ENCODE measurements at places on chromosomes 1 and 21.

DNA sequence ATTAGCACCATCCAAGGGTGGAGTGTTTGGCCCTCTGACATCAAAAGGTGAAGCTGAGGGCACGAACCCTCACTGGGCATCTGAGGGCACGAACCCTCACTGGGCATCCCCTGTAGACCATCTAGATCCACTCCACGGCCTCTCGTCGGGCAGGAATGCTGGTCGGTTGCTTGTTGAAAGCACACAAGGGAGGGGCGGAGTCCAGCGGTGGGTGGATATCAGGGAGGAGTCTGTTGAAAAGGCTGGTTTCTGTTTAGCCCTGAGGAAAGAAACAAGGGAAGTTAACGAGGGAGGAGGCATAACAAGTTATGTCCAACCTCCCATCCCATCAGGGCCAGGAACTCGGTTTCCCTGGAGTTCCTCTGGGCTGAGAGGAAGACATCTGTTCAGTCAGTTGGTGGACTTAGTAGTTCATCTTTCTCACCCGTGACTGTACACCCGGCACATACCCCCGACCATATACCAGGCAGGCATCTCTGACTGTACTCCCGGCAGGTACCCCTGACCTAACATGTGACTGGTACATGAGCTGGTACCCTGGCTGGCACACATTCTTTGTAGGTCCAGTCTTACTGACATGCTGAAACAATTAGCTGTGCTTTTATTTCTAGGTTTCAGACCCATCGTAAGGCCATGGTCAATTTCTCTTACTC, 32.1 kb upstream of the PDE9A start:
- no peak for DNase-seq

DNA sequence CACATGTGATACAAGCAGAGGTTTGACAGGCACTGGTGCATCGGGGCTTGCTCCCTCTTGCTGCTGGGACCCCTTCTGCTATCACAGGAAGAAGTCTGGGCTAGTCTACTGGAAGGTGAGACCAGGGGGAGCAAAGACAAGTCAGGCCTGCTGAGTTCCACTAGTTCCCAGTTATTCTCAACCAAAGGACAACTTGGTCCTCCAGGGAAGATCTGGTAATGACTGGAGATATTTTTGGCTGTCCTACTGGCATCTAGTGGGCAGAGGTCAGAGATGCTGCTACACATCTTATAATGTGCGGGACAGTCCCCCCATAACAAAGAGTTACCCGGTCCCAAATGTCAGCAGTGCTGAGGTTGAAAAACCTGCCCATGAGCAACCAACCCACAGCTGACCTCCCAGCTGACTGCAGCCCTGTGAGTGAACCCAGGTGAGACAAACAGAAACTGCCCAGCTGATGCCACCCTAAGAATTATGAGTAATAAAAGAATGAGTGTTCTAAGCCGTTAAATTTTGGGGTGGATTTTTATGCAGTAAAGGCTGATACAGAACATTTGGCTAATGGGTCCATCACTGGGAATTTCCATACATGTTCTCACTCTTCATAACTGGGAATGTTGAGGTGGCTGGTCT, 71.6 kb downstream of the NENF start:
- no peak for DNase-seq

GRCh38 chr1:78833491-78833890, 173.0 kb downstream of the ADGRL4 start:
- no peak for DNase-seq

DNA sequence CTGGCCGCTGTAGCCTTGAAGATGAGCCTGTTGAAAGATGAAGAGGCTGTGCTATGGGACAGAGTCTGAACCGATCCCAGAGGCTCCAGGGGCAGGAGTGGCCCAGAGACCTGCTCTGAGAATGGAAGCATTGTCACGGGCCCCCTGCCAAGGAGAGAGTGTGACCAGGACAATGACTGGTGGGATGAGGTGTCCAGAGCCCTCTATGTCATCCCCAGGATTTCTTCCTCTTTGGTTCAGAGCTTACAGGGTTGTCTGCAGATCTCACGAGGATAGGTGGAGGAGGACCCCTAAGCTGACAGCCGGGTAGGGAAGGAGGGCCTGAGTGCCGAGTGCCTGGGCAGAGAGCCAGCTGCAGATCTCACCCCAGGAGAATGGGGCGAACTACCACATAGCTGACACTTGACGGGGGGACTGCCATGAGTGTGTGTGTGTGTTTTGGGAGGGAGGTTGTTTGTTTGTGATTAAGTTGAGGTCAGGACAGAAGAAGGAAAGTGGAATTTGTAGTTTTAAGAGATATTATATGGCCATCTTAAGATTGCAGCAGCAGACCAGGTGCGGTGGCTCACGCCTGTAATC, 25.4 kb downstream of the PIK3CD start:
- no peak for DNase-seq

- no peak for DNase-seq
Measured at GRCh38 chr1:56992318-56993125, 26.7 kb upstream of the C8B start.

- DNase-seq = no peak
Measured at GRCh38 chr1:65527190-65527589, 106.7 kb downstream of the LEPR start.

All from NCI-H1092 (cell line).